ENCODE measurements at places on chromosomes 3 and 15.
A peak's percentile ranks its signal among the peaks of the same experiment; 100 is the strongest.

GRCh38 chr3:55937301-55937700 lies 450.2 kb upstream of the WNT5A start:
- no peak for DNase-seq

DNA sequence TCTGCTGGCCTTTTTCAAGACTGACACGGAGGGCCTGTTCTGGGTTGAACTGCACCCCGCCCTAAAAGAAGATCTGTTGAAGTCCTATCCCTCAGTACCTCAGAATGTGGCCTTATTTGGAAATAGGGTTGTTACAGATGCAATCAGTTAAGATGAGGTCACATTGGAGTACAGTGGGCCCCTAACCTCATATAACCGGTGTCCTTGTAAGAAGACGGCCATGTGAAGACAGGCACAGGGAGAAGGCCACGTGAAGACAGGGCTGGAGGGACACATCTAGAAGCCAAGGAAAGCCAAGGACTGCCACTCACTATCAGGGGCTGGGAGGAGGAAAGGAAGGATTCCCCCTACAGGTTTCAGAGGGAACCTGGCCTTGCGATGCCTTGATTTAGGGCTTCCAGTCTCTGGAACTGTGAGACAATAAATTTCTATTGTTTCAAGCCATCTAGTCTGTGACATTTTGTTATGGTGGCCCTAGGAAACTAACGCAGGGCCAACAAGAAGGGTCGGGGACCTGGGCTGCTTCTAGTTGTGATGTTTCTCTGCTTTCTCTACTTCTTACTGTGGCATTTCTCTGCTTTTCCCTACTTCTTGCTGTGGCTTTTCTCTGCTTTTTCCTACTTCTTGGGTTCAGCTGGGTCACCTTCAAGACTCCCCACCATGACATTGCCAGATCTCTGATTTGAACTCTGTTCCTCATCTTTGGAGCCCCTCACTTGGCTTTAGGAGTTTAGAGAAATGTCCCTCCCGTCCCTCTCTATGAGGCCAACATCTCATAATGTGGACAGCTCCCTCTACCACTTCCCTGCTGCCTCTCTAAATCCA lies 4.8 kb upstream of the CCDC174 start:
- DNase-seq: no peak

DNA sequence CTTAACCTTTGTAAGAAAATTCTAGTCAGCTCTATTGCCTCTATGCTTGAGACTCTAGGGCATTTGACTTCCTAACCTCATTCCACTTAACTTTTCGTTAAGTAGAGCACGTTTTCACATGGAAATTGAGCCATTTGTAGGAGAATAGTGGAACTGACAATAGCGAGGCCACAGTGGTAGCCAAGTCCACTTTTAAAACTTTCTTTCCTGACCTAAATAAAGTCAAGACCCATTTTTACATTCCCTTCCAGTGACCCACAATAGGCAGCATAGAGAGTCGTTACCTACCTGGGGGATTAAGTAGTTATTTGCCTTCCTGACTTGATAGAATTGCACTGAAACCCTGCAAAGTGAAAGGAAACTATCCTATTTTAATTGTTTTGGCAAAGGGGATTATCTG lies 386.0 kb upstream of the NECTIN3 start:
- DNase-seq: no peak

GRCh38 chr3:101725890-101726275 lies 1.5 kb downstream of the CEP97 start:
- no peak for DNase-seq

GRCh38 chr3:51974277-51974962 lies 444 bp upstream of the ABHD14A start:
- no peak for DNase-seq

GRCh38 chr15:89874926-89875564 lies 18.7 kb downstream of the AP3S2 start:
- peak; percentile 58 for DNase-seq

DNA sequence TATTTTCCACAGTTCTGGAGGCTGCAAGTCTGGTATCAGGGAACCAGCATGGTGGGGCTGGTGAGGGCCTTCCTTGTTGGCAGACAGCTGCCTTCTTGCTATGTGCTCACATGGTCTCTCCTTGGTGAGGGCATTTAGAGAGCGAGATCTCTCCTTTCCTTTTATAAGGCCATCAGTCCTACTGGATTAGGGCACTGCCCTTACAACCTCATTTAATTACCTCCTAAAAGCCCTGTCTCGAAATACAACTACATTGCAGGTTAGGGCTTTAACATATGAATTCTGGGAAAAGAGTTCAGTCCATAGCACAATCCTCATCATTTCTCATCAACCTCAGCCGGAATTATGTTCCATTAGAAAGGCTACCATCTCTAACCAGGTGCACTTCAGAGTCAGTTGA lies 21.9 kb downstream of the ISL2 start:
- no peak for DNase-seq

DNA sequence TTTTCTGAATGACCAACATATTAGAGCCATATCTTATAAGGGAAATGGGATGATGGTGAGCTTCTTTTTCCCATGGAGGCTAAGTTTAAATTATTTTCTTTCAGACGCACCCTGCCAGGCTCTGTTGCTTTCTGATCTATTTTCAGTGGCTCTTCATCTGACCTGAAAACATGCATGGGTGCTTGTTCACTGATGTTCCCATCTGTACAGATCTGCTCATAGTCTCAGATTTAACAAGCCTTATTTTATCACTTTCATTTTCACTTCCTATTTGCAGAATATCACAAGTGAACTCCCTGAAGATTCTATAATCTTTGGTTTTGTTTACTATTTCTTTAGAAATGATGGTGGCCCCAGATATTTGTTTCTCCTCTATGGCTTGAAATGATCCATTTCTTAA lies 31.1 kb upstream of the SUCLG2 start:
- DNase-seq: no peak

GRCh38 chr3:161265916-161266571 lies 44.9 kb downstream of the NMD3 start:
- DNase-seq: no peak

DNA sequence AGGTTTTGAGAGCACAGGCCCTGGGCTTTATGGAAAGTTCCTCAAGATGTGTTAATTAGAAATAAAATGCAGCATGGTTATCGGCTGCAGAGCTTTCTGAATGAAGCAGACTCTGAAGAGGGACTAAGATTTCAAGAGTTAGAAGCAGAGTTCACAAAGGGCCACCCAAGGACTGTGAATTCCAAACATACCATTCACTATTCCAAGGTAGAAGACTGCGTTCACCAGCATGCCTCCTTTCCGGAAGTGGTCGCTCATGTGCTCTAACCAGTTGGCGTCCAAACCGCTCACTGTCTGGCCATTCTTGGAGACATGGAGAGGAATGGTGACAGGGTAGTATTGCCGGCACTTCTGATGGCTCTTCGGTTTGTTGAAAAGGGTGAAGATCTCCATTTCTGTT lies 104.9 kb downstream of the OXNAD1 start:
- no peak for DNase-seq

GRCh38 chr15:61483599-61483998 lies 254.5 kb upstream of the RORA start:
- no peak for DNase-seq

DNA sequence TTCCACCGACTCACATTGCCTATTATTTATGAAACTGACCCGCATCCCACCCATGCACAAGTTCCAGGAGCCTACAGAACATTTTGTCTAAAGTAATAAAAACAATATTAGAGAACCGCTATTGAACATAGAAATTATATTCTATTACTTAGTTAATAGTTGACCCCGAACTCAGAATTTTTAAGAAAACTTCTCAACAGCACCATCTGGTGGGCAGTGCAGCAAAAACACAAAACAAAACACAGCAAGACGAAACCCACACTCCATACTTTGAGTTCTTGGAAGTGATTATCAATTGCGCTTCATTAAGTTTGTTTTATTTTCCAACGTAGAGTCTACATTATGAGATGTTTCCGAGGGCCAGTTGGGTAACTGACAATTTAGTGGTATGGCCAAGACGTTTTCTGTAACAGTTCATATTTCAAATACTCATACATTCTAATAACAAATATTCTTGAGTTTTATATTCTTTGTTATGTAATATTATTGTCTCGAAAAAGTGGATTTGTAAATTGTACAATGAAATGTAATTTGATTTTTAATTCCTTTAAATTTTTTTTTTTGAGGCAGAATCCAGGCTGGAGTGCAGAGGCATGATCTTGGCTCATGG lies 24.0 kb upstream of the C3orf70 start:
- DNase-seq: no peak

GRCh38 chr15:63599401-63600000 lies 2.3 kb downstream of the FBXL22 start:
- no peak for DNase-seq

DNA sequence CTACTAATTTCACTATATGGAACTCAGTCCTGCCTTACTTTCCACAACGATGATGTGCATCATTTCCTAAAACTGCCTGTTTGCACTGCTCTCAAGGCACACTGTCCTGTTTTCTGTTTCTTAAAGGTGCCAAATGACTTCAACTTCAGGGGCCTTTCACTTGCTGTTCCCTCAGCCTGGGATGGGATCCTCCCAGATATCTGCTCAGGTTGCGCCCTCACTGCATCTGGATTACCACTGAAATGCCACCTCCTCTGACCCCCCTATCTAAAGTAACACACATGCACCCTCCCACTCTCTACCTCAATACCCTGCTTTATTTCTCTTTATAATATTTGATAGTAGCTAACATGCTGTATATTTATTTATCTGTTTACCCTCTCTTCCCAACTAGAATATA lies 123.8 kb upstream of the CMC1 start:
- no peak for DNase-seq

DNA sequence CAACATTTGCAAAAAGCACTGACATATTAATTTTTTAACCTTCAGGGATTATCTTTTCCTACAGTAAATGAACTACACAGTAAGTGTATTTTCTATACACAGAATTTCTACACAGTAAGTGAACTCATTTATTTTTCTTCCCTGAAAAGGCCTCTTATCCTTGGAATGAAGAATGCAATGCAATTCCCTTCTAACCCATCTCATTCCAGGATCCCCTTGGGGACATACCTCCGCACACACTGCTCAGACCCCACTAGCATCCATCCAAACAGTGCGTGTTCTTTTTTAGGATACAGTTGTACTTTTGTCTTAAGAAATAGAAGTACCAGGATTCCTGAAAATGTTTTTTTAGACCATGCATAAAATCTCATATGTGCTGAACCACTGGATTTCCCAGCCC lies 152.8 kb downstream of the UACA start:
- no peak for DNase-seq

DNA sequence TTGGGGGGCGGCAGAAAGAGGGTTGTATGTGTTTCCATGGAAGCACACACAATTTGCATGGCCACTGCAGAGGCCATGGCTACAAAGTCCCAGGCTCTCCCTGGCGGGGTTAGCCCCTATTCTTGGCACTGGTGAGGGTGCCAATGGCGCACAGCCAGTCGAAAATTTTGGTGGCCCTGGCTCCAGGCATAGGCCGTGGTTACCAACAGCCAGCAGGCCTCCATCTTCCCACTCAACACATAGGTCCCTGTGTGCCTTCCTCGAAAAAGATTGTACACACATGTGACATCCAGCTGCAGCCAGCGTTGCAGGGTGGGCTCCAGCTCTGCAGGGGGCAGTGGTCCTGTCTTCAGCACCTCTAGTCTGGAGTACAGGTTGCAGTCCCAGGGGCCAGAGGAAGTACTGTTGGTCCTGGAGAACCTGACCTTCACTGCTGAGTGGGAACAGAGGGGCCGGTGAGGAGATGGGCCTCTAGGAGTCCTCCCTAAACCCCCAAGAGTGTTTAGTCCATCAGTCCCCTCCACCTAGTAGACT lies 7.1 kb downstream of the P4HTM start:
- DNase-seq: no peak

DNA sequence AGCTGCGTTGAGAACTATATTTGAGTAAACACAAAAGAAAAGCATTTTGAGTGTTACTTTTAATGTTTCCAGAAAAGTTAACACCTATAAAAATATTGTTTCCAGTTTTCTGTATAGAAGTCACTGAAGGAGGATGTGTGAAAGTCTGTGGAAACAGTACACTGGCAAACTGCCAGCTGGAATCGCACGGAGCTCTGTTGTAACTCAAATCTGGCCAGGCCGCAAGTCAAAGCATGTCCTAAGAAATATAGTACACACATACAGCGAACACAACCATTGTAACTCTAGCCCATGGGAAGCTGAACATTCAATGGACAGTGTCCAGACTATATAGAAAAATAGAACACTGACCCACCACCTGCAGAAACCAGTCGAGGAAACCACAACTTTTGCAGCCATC lies 657.2 kb downstream of the FHIT start:
- DNase-seq: no peak

DNA sequence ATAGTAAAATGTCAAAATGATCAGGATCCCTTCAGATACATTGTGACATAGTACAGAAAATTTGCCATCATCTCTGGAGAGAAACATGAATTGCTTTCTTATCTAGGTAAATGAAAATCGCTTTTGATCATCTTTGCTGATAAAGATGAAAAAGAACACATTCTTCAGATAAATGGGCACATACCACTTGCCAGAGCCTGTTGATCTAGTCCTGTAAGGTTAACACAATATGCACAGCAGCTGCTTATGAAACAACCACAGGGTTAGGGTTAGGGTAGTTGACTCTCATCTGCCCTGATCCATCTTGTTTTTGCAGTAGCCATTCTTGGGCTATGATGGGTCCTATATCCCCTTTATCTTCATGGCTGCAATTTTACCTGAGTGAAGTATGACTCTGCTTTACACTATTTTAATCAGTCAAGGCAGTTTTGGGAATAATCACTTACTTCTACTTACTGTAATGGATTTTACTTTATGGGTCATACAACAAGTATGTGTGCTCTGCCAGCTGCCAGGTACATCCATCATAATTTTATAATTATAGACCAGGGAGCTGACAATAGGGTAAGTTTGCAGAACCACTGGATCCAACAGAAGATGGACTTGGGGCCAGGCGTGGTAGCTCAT lies 12.6 kb upstream of the SPINK8 start:
- no peak for DNase-seq

DNA sequence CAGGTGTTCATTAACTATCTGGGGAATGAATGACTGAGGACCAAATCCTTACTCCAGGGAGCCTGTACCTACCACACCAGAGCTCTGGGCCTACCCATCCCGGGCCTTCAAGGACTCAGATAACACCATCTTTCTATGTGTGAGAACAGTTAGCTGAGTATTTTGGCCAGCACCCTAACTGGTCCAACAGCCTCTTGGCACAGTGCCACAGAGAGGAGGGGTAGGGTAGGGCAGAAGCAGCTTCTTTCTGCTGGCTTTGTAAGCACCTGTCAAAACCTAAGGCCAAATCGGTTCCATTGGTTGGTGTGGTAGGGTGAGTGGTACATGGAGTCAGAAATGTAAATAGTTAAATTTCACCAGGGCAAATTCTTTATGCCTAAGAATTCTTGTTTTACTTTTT lies 26.7 kb downstream of the ISL2 start:
- DNase-seq: no peak

DNA sequence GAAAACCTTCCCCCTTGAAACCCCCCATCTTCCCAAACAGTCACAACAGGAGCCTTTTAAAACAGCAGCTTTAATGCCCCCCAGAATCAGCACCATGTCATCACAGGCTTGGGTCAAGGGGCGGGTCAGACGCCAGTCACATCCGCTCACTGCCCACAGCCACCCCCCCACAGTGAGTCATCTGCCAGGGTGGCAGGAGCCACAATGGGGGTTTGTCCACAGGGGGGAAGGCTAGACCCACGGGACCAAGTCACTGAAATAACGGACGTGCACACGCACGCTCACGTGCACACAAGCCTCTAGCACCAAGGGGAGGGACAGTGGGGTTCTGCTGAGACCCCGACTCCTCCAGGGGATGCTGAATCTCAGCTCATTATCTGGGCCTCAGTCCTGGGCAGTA lies 441 bp upstream of the UCN2 start:
- DNase-seq: no peak

GRCh38 chr3:13030684-13031083 lies 42.5 kb downstream of the IQSEC1 start:
- no peak for DNase-seq

GRCh38 chr3:151611419-151611818 lies 122.3 kb upstream of the AADACL2 start:
- no peak for DNase-seq
